NCI-H2171 treated with DMSO at 0.1 percent for 48 hours (cell line): ENCODE measurements at places on chromosomes 12 and 14.

- DNase-seq, result peak; percentile 99
Measured at GRCh38 chr12:2306012-2306411, 253.2 kb downstream of the CACNA1C start.

DNA sequence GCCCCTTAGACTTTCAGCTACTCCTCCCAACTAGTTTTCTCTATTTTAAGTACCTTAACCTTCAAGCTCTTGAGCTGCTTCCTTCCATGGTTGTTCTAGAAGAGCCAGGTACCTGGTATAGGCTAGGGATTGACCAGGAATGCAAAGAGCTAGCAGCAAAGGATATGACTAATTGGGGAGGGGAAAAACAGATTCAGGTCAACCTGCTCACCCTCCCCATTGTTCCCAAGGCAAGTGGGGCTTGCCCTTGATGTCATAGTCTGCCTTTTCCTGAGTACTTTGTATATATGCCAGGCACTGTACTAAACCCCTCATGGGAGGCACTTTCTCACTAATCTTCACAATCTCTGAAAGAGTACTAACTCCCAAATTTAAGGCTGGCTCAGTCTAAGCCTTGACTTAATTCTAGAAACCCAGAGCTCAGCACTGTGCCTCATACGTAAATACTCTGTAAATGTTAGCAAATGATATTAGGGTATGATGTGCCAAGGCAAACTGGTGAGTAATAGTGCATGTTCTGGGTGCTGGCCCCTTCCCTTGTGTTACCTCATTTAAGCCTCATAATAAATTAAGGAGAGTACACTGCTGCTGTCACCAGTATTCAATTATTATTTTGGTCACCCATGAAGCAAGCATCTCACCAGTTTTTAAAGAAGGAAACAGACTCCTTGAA, 42.2 kb downstream of the SUDS3 start:
- no peak for DNase-seq

DNA sequence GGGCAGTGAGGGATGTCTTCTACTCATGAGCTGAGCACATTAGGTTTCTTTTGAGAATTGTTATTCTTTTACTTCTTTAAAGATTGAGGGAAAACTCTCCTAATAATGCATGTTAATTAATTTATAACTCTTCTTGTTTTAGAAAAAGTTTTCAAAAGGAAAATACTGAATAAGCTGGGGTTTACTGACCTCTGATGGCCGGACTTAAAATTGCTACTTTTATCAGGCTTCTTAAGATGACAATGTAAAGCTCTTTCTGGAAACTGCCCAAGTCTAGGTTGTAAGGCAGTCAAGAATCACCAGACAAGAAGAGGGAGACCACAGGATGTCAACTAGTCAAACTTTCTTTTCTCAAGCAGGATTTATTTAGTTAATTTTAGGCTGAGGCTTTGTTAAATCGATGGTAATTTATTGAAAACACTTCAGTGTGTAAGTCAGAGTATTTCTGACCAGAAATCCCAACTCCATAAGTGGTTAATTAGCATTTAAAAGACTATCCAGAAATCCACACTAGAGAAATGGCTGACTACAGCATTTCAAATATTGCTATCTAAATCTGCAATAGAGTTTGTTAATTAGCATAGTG, 82.1 kb downstream of the AVPR1A start:
- peak; percentile 55 for DNase-seq

DNA sequence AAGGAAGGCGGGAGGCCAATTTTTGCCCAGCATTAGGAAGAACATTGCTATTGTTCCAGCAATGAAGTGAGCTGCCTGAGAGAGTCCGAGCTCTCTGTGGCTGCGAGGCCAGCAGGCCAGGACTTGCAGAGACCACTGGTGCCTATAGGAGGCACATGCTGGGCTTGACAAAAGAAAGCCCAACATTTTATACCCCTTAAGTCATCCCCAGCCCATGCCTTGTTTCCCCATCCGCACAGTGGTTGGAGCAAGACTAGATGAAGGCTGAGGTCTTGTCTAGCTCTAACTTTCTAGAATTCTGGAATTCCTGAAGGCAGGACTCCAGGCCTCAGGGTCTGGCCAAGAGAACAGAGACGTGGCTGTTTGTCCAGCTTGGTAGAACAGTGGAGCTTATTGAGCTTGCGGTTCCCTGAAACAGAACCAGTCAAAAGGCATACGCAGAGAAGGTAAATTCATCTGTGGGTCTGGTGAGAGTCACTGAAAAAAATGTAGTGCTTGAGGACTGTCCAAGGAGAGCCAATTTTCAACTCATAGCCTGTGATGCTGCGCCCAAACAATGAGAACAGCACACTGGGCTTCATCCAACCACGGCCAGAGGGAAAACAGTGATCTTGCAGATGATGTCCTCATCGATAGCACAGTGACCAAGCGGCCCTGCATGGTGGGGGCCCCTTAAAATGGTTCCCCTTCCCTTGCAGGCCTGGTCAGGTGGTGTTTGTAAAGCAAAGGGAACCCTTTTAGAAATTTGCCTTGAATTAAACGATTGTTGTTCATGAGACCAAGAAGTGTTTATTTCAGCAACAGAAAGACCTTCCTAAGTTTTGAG, 27.1 kb upstream of the COL2A1 start:
- no peak for DNase-seq

GRCh38 chr12:43325786-43326185, 226.2 kb downstream of the ADAMTS20 start:
- no peak for DNase-seq

DNA sequence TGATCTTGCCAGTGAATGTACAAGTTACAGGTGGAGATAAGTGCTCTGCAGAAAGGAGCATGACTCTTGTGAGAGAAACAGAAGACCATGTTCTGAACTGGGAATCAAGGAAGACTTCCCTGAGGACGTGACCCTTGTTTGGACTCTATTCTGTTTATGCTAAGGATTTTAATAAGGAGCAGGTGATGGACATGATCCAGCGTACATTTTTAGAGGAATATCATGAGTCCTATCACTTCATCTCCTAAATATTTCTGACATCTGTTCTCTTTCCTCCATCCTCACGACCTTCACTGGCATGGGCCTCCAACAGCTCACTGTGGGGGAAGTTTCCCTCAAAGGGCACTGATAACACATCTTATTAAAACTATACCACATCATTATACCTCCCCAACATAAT, 7.9 kb upstream of the SLC38A1 start:
- no peak for DNase-seq

DNA sequence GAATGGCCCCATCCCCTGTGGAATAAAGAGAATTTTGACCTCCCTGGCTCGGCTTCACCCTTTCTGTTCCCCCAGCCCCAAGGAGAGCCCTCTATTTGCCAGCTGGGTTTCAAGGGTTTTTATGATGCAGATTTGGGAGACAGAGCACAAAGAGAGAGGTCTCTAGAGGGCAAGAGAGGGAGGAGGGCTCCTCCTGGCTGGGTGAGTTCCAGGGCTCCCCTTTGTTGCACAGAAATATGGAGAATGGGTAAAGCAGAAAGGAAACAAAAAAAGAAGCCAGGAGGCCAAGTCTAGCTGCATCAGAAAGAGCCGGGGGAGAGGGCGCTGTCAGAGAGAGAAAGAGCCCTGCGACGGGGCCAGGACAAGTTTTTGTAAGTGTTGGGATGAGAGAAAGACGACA, 319.6 kb upstream of the RTL1 start:
- DNase-seq, result no peak

DNA sequence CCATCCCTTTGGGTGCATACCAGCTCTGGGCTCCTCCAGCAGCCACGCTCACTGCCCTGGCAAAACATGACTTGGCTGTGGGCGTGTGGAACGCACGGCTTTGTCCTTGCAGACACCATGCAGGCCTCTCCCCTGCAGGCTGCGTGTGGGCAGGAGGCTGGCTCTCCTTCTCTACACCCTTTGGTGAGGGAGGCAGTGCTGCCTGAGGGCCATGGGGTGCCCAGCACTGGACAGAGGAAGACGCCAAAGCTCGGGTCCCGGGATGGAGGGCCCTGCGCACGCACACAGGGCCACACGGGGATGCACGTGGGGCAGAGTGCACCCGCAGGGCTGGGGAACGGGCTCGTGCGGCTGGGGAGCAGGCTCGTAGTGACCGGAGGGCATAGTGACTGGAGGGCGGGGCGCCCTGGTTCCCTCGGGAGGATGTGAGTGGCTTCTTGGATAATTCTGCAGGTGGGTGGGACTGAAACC, 89.7 kb downstream of the ADGRD1 start:
- no peak for DNase-seq

DNA sequence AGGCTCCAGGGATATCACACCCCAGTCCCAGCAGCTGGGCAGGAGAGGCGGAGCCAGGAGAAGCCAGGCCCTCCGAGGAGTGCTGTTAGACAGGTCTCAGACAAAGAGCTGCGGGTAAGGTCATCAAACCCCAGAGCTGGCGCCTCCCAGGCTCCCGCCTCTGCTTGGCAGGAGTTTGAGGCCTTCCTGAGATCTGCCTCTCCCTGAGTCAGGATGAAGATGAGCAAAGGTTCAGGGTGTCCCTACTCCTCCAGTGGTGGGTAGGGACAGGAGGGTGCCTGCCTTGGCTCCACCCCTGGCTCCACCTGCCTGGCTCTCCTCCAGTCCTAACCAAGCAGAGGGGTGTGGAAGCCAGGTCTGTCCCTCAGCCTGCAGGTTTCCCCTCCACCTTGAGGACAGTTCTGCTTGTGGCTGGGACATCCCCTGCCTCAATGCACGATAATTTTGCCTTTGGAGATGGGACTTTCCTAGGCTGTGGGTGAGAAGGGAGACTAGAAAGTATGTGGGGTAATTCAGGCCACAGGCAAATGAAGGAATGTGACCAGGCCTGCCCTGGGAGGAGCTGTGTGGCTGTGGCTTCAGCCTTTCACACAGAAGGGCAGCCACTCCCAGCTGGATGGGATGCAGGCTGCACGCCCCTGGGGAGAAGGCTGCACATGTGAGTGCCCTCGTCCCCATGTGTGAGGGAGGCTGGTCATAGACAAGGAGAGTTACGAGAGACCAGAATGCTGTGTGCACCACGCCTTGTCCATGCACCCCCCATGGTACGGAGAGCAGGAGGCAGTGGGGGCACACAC, 2.2 kb downstream of the PLEKHG6 start:
- no peak for DNase-seq

DNA sequence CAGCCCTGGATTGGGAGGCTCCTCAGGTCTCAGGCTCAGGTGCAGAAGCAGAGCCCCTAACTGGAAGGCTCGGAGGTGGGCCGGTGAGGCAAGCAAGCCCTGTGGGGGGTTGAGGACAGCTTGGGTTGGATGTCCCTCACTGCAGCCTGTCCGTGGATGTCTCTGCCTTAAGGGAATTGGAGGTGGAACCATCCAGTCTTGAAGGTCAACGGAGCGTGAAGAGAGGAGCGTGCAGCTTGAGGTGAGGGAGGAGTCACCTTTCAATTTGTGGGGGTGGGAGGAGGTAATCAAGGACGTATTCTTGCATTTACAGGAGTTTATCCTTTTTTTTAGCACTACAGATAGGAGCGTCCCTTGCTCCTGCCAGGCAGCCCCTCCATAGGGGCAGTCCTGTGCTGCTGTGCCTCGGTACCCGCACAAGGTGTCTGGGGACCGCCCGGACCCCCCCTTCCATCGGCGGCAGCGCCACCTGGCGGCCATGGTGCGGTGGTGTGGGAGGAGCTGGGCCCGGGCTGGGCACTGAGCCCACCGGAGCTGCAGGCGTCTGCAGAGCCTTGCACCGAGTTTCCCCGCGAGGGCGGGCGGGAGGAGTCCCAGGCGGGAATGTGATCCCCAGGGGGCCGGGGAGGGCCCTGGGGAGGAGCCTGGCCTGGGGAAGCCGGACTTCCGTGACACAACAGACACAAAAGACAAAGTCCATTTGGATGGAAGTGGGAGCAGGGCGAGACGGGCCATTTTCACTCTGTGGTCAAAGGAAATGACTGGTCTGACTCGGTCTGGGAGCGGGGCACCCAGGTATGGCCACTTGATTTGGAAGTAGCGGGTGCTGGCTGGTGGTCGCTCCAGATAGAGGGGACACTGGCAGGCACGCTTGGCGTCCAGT, 864 bp downstream of the DNAJC22 start:
- DNase-seq, result peak; percentile 80

DNA sequence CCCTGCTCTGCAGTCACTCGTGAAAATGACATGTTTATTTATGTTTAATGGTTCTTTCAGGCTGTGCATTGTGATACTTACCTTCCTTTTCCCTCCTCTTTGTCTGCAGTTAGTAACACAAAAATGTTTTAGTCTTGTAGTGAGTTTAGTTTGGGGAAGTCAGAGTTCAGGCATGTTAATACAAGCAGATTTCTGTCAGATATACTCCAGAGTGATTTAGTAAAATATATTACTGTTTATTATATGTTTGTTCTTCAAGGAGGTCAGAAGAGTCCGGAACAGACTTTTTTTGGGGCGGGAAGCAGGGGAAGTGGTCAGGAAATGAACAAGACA, 28.7 kb downstream of the MSRB3 start:
- no peak for DNase-seq

GRCh38 chr12:93191956-93192355, 185.8 kb upstream of the NUDT4 start:
- no peak for DNase-seq

- no peak for DNase-seq
Measured at GRCh38 chr12:94290353-94290752, 142.0 kb downstream of the PLXNC1 start.

DNA sequence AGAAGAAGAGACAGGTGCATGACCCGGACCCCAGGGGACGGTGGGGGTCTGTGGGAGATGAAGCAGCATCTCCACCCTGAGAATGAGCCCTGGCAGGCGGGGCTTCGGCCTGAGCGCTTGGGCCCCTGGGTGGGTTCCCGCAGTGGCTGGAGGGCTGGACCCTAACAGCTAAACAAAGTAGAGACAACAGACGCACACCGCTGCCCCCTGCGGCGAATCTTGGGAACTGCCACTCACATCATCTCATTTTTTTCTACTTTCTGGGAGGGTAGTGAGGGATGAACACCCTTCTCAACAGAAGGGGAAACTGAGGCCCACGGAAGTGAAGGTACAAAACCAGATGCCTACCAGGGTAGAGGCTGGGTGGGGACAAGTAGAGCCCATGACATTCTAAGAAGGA, 104.7 kb downstream of the RFLNA start:
- no peak for DNase-seq

DNA sequence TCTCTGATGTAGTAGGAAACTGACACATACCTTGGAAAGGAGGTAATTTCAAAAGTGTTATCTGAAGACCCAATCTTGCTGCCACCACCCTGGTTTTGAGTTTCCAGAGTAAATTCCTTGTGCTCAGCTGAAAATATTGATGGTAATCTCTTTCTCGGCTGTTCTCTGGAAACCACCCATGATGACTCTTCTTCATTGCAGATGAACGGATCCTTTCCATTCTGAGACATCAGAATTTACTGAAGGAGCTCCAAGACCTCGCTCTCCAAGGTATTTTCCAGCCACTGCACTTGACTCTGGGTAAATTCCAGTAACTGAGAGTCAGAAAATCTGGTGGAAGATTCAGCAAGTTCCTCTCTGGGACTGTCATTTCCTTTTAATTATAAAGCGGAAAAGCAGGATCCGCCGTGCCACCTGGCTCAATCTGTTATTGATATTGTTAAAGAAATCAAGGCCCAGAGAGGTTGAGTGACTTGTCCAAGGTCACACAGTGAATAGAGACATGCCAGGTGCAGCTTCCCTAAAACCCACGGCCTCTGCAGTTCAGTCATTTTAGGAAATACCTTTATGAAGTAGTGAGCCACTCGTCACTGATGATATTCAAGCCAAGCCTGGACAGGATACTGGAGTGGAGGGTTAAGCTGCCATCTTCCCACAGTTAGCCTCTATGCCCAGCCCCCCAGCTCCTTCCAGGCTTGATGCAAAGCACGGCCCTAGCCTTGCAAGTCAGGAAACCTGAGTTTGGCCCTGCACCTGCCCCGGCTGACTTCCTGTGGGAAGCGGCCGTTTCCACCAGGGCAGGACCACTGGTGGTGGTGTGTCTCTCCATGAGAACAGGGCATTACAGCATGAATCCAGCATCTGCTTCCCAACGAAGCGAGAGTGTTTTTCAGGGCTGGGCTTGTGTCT, 4.7 kb downstream of the CHGA start:
- no peak for DNase-seq

GRCh38 chr14:44505588-44505987, 1.5 kb downstream of the FSCB start:
- no peak for DNase-seq
